Fibroblast of mammary gland (primary cell): ENCODE measurements at places on chromosomes 12 and 14.
A peak's percentile ranks its signal among the peaks of the same experiment; 100 is the strongest.

- no peak for DNase-seq
Observed at GRCh38 chr14:30500222-30500621, 58.7 kb upstream of the G2E3 start.

DNA sequence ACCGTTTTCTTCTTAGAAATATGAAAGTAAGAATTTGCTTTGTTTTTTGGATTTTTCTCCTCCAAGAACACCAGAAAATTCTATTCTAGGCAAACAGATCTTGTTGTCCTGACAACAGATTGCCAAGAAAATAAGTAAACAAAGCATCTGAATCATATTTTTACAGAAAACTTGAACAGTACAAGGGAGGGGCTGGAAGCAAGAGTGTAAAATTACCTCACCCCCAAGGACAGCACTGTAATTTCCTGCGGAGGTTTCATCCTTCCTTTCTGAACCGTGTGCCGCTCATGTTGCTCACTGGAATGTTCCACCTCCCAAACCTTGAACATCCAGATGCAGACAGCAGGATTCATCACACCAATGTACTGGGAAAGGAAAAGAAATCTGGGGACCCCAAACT lies 5.4 kb upstream of the CAMKK2 start:
- peak; percentile 25 for DNase-seq

GRCh38 chr14:55052269-55052930 lies 953 bp downstream of the MAPK1IP1L start:
- DNase-seq, result peak; percentile 20

DNA sequence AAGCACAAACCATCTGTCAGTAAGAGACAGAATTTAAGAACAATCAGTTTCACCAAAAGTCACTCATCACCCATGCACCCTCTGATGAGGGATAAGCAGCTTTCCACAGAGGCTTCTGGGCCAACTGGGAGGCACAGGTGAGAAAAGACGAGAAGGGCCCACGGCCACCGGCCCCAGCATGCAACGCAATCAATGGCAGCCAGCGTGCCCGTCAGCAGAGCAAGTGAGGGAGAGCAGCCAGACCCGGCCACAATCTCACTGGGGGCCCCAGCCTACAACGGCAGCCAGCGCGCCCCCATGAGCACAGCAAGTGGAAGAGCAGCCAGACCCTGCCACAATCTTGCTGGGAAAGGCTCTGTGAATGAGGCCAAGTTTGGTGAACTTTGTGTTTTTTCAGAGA lies 13.3 kb downstream of the ANKLE2 start:
- no peak for DNase-seq

DNA sequence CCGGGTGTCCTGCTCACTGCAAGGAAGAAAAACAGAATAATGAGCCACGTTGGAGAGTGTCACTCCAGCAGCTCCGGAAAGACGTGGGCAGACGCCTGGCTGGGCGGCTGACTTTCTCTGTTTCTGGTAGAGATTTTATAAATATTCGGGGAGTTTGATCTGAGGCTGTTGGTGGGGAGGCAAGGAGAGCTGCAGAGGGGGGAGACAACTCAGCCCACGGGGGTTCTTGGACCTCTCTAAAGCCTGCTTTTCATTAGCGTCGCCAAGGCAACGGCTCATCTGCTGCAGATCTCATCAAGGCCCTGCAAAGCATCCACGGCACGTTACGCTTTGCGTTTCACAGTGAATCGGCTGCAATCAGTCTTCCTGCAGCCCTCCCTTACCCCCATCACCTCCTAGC lies 207.2 kb downstream of the ZFP36L1 start:
- DNase-seq, result peak; percentile 74

DNA sequence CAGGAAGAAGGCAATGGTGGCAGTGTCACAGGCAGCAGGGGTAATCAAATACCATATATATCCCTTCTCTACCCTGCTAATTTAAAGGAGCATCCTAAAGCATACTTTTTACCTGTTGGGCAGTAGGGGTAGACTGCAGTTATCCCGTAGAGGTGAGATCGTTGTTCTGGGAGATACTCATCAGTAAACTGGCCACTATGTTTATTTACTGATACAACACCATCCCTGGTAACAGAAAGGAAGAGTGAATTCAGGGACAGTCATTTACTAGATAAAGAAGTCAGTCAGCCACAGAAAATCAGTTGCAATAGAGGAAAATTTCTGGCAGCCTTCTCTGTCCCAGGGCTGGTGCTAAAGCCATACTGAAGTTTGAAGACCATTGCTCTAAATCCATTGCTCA lies 16.3 kb downstream of the RTRAF start:
- DNase-seq, result no peak

DNA sequence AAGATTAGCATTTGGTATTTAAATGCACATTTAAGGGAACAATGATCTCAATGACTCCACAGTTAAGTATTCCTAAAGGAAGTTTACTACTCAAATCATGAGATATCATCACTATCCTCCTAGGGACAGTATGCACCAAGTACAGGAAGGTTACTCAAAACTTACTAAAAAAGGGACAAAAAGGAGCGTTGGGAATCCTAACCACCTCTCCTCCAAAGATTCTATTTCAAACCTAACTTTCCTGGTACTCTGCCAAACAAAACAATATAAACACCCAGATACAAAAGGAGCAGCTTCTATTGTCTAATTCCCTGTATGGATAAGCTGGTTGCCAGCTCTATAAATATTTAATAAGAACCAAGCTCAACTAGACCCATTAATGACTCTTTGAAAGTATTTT lies 377.7 kb downstream of the NUAK1 start:
- no peak for DNase-seq

GRCh38 chr12:46915082-46915481 lies 89.3 kb upstream of the SLC38A4 start:
- peak; percentile 96 for DNase-seq

GRCh38 chr12:52164624-52165023 lies 27.2 kb downstream of the KRT80 start:
- DNase-seq, result no peak

GRCh38 chr12:106174876-106175275 lies 36.1 kb upstream of the NUAK1 start:
- no peak for DNase-seq

DNA sequence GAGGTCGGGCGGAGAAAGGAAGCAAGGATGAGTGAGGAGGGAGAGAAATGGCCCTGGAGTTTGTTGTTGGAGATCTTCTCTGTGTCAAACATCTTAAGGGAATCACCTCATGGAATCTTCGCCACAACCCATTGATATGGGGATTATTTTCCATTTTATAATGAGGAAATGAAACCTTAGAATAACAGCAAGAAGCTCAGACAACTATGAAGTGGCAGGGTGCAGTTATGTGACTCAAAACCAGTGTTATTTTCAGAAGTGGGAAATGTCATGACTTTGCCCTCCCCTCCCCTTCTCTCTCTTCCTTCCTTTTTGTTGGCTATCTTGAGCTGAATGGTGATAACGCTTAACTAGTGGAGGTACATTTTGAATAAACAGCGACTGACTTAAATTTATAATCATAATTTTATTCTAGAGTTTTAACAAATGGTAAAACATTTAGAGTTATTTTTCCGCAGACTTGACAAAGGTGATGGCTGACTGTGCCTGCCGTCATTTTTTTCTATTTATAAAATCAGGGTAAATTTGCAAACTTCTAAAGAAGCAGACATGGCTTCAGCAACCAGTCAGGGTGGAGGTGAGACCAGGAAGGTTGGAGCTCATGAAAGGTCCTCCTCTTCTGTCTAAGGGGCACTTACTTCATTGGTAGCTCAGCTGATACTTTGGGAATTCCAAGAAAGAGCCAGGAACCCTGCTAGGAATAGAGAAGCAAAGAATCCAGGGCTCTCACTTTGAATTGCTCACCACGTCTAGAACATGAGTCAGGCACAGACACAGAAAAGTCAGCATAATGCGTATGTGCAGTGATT lies 232.4 kb downstream of the RGS6 start:
- no peak for DNase-seq

GRCh38 chr14:77988096-77988870 lies 181.9 kb upstream of the NRXN3 start:
- DNase-seq, result peak; percentile 67

DNA sequence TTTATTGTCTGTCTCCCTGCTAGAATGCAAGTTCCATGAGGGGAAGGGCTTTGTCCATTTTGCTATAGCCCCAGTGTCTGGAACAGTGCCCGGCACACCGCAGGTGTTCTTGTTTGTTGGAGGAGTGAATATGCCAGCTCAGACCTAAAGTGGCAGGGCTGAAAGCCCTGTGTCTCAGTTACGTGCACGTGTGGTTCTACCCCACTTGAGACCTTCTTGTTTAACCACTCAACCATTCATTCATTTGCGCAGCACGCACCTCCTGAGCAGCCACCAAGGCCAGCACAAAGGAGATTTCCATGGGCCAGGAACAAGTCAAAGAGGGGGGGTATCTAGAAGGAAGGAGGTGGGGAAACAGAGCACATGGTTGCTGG lies 338.0 kb upstream of the FKBP4 start:
- DNase-seq, result no peak

GRCh38 chr14:73610687-73611086 lies 1.6 kb upstream of the ACOT6 start:
- peak; percentile 32 for DNase-seq

DNA sequence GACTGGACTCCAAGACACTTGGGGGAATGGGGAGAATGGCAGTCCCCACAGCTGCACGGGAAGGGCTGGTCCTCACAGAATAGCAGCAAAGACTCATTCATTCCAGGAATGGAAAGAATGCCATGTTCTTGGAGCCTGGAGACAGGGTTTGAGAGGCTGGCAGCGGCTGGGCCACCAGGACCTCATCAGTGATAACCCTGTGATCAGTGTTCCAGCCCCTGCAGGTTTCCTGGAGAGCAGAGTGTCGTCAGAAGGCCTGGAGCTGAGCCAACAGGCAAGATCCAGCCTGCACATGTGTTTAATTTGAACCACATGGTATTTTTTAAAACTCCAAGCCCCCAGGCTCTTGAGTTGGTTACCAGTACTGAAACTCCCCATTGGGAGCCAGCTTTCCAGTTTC lies 11.3 kb downstream of the BDKRB1 start:
- peak; percentile 93 for DNase-seq

DNA sequence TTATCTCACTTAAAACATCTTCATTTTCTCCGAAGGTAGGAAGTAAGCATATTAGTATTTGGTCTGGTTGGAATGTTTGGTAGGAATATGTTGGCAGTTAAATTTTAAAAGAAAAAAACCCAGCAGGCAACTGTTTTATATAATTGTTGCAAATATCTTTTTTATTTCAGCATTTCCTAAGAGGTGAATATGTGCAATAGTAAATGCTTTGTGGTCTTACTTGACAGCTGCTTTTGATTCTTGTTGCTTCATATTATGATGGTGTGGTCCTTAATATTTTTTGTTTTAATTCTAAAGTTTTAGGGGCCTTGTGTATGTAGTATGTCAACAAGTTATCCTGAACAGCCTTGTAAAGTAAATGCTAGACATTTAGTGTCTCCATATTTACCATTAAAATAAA lies 6.3 kb downstream of the TRAFD1 start:
- no peak for DNase-seq

GRCh38 chr12:75917083-75917482 lies 114.5 kb downstream of the PHLDA1 start:
- no peak for DNase-seq

GRCh38 chr12:20206410-20206809 lies 161.9 kb upstream of the PDE3A start:
- DNase-seq, result no peak

DNA sequence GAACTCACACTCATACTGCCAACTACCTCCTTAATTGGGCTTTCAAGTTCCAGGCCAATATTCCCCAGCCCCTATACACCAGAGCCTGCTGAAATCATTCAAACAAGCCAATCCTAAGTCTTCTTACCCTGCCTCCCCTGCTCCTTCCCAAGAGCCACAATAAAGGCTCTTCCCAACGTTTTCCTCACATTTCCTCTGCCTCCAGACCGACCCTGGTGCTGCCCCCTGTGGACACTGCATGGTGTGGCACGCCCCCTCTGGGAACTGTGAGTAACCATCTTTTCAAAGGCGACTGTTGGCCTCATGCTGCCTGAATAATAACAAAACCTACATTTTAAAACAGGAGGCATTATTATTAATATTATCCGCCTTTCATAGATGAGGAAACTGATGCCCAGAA lies 111.6 kb upstream of the NOS1 start:
- DNase-seq, result no peak

DNA sequence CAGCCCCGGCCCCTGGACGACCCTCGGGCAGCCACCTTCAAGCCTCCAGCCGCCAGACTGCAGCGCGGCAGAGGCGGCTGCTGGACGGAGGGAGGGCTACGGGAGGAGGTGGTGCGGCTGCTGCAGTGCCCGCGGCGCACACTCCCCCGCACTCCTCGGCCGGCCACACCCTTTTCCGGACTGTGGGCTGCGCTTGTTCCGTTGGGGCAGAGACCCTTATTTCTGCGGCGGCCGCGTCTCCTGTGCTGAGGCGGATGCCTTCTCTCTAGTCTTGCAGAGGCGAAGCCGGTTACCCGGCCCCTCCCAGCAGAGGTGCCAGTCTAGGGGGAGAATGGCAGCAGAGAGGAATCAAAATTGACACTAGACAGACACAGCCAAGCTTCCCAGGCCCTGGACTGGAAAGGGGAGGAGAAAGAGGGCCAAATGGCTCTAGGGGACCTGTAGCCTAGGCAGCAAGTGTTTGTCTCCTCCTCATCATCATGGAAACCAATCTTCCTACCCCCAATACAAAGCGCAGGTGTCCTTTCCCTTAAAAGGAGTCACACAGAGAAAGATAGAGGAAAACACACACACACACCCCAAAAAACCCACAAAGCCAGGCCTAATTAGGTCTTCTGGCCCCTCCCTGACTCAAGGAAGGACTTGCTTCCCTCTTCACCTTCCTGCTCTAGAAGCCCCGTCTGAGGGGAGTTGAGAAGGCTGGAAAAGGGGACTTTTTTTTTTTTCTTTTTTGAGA lies 1.3 kb downstream of the ESYT1 start:
- DNase-seq, result peak; percentile 30

DNA sequence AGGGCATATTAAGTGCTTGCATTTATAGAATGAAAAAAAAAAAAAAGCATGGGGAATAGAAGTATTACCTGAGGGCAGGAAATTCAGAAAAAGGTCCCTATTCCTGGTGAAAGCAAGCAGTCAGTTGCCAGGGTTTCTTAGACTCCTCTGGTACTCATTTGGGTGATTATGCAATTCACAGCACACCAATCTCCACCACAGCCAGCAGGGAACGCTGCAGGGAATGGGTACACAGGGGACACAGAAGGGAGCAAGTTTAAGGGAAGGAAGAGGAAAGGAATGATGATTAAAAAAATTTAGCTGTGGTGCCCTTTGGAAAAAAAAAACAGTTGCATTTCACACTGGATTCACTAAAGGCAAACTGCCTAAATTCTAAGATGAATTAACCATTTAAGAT lies 14.2 kb downstream of the BLTP3B start:
- peak; percentile 72 for DNase-seq

DNA sequence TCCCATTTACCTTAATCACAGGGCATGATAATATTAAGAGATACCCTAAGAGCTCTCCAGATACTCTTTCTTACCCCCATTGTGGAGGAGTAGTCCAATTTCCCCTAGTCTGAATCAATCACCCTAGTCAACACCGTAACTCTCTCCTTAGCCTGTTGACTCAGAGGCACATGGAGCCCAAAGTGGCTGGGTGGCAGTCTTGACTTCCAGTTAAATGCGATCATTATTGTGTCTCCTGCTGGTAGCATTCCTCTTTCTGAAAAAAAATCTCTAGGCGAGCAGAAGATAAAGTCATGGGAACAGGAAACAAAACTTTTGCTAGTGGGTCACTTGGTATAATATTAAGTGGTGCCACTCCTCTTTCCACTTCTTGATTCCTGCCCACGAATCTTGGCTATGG lies 46.4 kb downstream of the EMP1 start:
- no peak for DNase-seq

GRCh38 chr12:93317227-93317626 lies 60.5 kb upstream of the NUDT4 start:
- no peak for DNase-seq
